ENCODE measurements at places on chromosomes 1 and 21. TPM values are rescaled to one million over a fixed set of nuclear protein-coding genes. Genes with fewer than 3 reads are reported as not detected.

DNA sequence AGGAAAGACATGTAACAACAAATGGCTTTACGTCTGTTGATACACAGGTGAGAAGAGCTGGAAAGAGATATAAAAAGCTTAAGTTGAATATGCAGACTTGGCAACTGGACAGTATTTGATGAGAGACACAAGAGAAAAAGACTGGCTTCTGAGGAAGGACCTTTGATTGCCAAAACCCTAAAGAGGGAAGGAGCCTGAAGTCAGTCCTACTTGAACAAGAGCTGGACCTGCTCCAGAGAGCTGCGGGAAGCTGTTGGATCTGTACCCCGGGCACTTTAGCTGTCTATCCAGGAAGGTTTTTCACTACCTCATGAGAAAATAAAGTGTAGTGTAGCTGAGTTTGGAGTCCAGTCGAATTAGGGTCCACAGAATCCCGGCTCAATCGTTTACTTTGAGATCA, 25.3 kb upstream of the LRRC8B start:
- H3K36me3 ChIP-seq: no peaks in the 10 kb centered on the region
- no peaks in the 10 kb centered on the region for H3K4me1 ChIP-seq
- H3K4me3 ChIP-seq: no peak overlapping the region
- H3K27ac ChIP-seq: no peak overlapping the region

GRCh38 chr1:23273450-23274133, 56.3 kb upstream of the HTR1D start:
- no peaks in the 10 kb centered on the region for H3K4me1 ChIP-seq
- no peak overlapping the region for H3K27ac ChIP-seq
- peaks cover 43% of the 10 kb centered on the region for H3K27me3 ChIP-seq
- DNase-seq: no peak

GRCh38 chr1:209600541-209600940, 17.0 kb downstream of the CAMK1G start:
- no peak overlapping the region for H3K27ac ChIP-seq
- H3K27me3 ChIP-seq: no peaks in the 10 kb centered on the region
- DNase-seq: no peak
- no peak overlapping the region for H3K4me3 ChIP-seq
- no peaks in the 10 kb centered on the region for H3K36me3 ChIP-seq
- no peaks in the 10 kb centered on the region for H3K4me1 ChIP-seq

DNA sequence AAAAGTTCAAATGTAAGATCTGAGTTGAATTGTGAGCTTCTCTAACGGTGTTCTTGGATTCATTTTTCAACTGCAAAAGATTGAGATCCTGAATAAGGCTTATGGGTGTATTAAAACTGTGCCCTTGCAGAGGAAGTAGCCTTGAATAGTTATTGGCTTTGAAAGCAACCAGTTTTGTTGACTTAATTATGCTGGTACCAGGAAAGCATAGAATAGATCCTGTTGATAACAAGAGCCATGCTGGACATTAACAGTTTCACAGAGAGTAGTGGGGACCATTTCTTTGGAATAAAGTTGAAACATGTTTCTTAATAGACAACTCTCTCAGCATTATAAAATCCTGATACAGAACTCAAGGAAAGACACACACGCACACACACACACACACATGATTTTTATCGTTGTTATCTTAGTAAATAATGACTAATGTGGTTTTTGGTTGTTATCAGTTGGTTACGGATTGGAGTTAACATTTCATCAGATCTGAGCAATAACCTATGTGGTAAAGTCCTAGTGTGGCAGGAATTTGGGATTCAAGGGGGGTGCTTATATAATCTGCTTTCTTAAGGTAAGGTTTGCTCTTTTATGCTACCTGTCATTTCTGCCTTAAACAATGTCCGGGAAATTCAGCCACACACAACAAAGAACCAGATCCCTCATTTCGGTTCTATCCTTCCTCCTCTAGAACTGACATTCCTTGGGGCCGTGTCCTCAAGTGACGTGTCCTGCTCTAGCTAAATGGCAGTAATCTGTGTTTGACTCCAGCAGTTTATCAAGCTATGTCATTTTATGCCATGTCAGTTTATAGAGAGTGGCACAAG, 330.9 kb downstream of the CHRM3 start:
- DNase-seq: no peak
- no peaks in the 10 kb centered on the region for H3K27me3 ChIP-seq
- no peaks in the 10 kb centered on the region for H3K36me3 ChIP-seq
- H3K4me1 ChIP-seq: no peaks in the 10 kb centered on the region
- peak overlapping the region; percentile 65 for H3K27ac ChIP-seq

DNA sequence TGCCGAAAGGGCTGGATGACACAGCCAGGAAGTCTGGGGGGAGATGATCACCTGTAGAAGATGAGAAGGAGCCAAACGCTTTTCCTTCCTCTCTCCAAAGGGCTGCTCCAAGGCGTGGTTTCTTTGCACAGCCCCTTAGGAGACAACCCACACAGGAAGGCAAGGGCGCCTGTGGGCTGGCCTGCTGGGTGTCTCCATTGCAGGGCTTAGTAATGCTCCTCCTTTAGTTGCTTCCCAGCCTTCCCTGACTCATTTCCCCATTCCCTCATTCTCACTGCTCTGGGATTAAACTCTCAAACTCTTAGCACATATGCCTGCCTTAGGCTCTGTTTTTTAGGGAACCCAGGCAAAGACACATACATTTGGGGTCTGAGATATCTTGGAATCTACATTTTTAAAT, 1.7 kb upstream of the CLCA1 start:
- H3K4me1 ChIP-seq: no peaks in the 10 kb centered on the region
- DNase-seq: no peak
- no peak overlapping the region for H3K27ac ChIP-seq
- H3K27me3 ChIP-seq: no peaks in the 10 kb centered on the region
- H3K4me3 ChIP-seq: no peak overlapping the region
- no peaks in the 10 kb centered on the region for H3K36me3 ChIP-seq

- H3K4me1 ChIP-seq: no peaks in the 10 kb centered on the region
- no peak overlapping the region for H3K4me3 ChIP-seq
- H3K36me3 ChIP-seq: no peaks in the 10 kb centered on the region
- no peak for DNase-seq
Measured at GRCh38 chr21:44896561-44897286, 23.2 kb upstream of the PTTG1IP start.

GRCh38 chr1:224057461-224058199, 56.3 kb upstream of the FBXO28 start:
- no peaks in the 10 kb centered on the region for H3K4me1 ChIP-seq
- no peak overlapping the region for H3K4me3 ChIP-seq
- no peak overlapping the region for H3K27ac ChIP-seq

Gene IFNAR1
- total RNA-seq: 22.4 TPM

Gene LBR
- 87.3 TPM for total RNA-seq

Gene PCP4L1
- 4.3 TPM for total RNA-seq

Gene LCE6A
- total RNA-seq: not detected

Gene HSPB7
- 111 TPM for total RNA-seq

Measured in esophagus muscularis mucosa (tissue), 4 donors.